Naive thymus-derived CD8-positive, alpha-beta T cell (primary cell): ENCODE measurements at places on chromosomes 3 and 15.
A peak's percentile ranks its signal among the peaks of the same experiment; 100 is the strongest.

- no peaks in the 10 kb centered on the region for H3K4me1 ChIP-seq
- H3K4me3 ChIP-seq, result no peak overlapping the region
- no peaks in the 10 kb centered on the region for H3K27me3 ChIP-seq
- no peak overlapping the region for H3K27ac ChIP-seq
- no peak for DNase-seq
Measured at GRCh38 chr15:42284551-42284950, 11.3 kb upstream of the TMEM87A start.

DNA sequence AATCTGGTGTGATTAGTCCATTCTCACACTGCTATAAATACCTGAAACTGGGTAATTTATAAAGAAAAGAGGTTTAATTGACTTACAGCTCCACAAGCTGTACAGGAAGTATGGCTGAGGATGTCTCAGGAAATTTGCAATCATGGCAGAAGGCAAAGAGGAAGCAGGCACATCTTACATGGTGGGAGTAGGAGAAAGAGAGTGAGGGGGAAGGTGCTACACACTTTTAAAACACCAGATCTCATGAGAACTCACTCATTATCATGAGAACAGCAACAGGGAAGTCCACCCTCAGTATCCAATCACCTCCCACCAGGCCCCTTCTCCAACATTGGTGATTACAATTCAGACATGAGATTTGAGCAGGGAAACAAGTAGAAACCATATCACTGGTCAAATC lies 24.0 kb upstream of the ACP3 start:
- H3K36me3 ChIP-seq, result no peaks in the 10 kb centered on the region
- H3K4me1 ChIP-seq, result no peaks in the 10 kb centered on the region
- no peak overlapping the region for H3K4me3 ChIP-seq
- no peak for DNase-seq
- no peak overlapping the region for H3K27ac ChIP-seq

DNA sequence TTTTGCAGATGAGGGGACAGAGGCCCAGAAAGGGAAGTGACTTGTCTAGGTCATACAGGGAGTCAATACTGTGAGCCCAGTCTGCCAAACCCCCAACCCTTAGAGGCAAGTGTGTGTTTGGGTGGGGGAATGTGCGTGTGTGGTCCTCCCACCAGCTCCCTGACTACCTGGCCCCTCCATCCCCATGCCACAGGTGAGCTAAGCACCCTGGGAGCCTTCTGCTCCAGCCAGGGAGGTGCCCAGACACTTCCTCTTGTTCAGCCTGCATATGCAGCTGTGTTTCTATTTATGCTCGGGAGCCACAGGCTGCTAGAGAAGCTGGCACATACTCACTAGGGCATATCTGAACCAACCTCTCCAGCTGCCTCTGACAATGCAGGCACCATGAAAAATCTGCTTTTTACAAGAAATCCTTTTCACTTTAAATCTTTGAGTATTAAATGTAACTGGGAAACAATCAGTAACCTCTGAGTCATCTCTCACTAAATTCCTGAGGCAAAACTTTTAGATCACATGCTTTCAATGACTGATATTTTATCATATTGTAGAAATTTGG lies 20.7 kb downstream of the TBC1D2B start:
- peaks cover 16% of the 10 kb centered on the region for H3K36me3 ChIP-seq
- peak overlapping the region; percentile 82 for H3K4me3 ChIP-seq
- peak overlapping the region; percentile 92 for H3K27ac ChIP-seq

- peaks cover 2% of the 10 kb centered on the region for H3K4me1 ChIP-seq
- H3K27me3 ChIP-seq, result peaks cover 74% of the 10 kb centered on the region
- no peak within 1 kb of the TSS for H3K27ac ChIP-seq
- peak within 1 kb of the TSS; percentile 75 for H3K4me3 ChIP-seq
- H3K36me3 ChIP-seq, result peaks cover 1% of the 10 kb centered on the region
Measured at GRCh38 chr15:79431636-79432344, at the start of gene MINAR1. Gene MINAR1 (plus strand): TSS chr15:79432336. CDS start chr15:79456148, 23,812 bp downstream.

- no peak for DNase-seq
- H3K27ac ChIP-seq, result no peak overlapping the region
- H3K27me3 ChIP-seq, result peaks cover 26% of the 10 kb centered on the region
- H3K36me3 ChIP-seq, result peaks cover 3% of the 10 kb centered on the region
- H3K4me1 ChIP-seq, result peaks cover 5% of the 10 kb centered on the region
Measured at GRCh38 chr15:65355988-65356353, 21.8 kb downstream of the IGDCC3 start.

DNA sequence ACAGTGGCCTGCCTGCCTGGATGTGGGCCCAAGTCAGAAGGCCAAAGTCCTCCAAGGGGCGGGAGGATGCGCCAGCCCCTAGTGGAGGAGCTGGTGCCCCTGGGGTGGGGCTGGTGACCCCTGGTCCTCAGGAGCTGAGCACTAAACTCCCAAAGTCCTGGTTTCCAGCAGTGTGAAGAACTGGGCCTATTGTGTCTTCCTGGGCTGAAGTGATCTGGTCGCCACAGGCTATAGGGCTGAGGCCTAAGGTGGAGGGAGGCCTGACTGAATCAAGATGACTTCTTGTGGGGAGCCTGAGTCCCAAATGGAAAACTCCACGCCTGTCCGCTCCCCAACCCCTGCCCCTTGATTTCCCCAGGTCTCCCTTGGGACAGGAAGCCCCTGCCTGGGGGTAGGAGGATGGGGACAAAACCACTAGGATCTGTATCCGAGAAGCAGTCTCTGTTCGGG lies 753 bp upstream of the FES start:
- no peaks in the 10 kb centered on the region for H3K27me3 ChIP-seq
- peaks cover 28% of the 10 kb centered on the region for H3K4me1 ChIP-seq
- H3K27ac ChIP-seq, result no peak overlapping the region
- DNase-seq, result no peak

- peaks cover 61% of the 10 kb centered on the region for H3K4me1 ChIP-seq
- H3K36me3 ChIP-seq, result peaks cover 11% of the 10 kb centered on the region
- H3K27me3 ChIP-seq, result peaks cover 15% of the 10 kb centered on the region
- peak overlapping the region; percentile 95 for H3K4me3 ChIP-seq
- no peak for DNase-seq
Measured at GRCh38 chr3:160401291-160402095, 2.0 kb downstream of the SMC4 start.

DNA sequence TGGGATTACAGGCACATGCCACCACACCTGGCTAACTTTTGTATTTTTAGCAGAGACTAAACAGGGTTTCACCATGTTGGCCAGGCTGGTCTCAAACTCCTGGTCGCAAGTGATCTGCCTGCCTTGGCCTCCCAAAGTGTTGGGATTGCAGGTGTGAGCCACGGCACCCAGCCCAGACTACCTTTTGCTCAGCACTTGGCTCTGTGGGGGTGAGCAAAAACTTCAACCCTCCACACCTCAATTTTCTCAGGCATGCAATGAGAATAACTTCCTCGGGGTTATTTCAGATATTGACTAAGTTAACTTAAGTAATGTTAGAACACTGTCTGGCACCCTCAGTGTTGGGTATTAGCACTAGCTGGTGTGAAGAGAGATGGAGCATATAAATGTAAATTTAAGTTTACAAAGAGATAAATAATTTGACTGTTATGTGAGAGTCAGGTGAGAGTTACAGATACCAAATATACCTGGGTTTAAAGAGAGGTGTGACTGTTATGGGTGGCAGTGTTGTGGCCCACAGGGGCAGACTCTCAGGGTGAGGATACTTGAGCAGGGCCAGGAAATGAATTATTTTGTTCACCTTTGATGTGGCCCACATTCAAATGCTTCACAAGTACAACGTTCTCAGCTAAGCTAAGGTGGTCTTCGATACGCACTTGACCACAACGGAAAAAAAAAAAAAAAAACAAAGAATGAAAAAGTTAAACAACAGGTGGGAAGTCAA lies 29.0 kb downstream of the CPOX start:
- peaks cover 59% of the 10 kb centered on the region for H3K4me1 ChIP-seq
- H3K27ac ChIP-seq, result peak overlapping the region; percentile 96
- no peaks in the 10 kb centered on the region for H3K27me3 ChIP-seq
- no peak for DNase-seq
